ENCODE measurements at places on chromosomes 6 and 20.

DNA sequence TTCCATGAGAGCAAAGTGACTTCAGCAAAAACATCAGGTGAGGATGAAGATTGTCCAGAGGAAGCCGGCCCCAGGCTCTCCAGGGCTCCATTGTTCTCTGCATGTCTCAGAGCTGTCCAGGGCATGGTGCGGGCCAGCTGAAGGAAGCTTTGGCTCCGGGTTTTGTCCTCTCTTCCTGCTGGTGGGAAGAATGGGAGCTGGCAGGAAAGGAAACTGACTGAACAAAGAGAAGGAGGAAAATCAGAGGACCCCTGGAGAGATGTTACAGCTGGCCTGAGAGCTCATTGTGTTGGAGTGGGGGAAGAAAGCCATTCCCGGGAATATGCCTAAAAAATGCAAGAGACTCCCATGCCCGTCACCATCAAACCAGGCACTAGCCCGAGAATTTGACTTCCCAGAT, 27.1 kb downstream of the PRND start:
- DNase-seq = no peak

DNA sequence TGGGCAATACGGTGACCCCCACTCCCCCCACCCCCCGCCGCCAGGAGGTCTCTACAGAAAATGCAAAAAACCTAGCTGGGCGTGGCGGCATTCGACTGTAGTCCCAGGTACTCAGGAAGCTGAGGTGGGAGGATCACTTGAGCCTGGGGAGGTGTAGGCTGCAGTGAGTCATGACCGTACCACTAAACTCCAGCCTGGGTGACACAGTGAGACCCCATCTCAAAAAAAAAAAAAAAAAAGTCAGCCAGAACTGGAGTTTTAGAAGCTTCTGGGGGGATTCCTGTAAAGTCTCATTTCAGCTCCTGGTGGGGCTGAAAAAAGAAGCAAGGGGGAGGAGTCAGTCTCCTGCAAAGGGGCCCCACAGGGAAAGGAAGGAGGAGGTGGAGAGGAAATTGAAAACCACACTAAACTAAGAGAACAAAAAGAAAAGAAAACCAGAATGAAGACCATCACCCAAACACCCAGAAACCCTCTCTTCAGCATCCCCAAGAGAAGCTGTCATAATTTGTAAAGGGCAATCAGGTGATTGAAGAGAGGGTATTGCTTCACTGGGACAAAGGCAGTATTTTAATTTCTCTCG, 50.4 kb downstream of the NOL4L start:
- DNase-seq = no peak

GRCh38 chr6:13427316-13427715, 60.1 kb downstream of the GFOD1 start:
- DNase-seq = no peak

- no peak for DNase-seq
These were observed 47.3 kb upstream of the E2F3 start for GRCh38 chr6:20354366-20354765.

- DNase-seq = no peak
These were observed 17.1 kb downstream of the NPEPL1 start for GRCh38 chr20:58709703-58710039.

DNA sequence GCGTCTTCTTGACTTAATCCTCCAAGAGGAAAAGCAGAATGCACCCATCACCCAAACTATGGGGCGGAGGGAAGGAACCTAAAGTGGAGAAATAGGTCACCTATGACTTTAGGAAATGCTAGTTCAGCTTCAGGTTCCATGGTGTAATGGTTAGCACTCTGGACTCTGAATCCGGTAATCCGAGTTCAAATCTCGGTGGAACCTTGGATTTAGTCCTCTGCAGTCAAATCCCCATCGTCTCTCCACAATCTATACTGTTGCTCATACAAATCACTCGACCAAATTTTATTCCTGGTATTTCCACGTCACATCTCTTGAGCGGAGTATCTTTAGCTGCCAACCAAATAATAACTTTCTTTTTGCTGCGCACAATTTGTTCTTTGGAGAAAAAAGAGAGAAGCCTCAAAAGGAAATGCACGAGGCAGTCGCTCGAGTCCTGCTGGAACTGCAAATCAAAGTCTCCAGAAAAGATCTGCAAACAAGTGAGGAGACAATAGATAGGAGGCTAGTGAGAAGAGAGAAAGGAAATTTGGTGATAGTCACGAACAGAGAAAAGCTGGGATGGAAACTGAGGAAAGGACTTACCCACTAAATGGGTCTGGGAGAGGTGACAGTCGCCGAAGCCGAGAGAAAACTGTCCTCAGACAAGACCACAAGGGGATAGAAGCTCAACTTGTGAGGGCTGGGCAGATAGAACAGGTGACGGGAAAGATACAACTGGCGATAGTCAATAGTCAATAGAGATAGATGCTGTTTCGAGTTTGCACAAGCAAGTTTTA, 16.6 kb downstream of the POM121L2 start:
- no peak for DNase-seq

DNA sequence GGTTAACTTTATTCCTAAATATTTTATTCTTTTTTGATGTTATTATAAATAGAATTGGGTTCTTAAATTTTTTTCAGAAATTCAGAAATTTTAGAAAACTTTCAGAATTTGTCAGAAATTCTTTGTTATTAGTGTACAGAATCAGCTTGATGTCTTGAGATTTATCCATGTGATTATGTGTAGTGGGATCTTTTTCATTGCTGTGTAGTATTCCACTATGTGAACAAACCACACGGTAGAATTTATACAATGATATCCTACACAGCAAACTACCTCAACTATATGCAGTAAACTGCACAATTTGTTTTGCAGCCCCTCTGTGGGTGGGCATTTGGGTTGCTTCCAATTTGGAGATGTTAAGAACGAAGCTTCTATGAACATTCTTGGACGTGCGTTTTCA, 43.9 kb downstream of the PACSIN1 start:
- no peak for DNase-seq

GRCh38 chr6:42637681-42638080, 73.9 kb downstream of the UBR2 start:
- DNase-seq = no peak

GRCh38 chr20:13238001-13238653, 17.1 kb downstream of the ISM1 start:
- DNase-seq = no peak

GRCh38 chr6:37109714-37110499, 60.0 kb upstream of the PIM1 start:
- no peak for DNase-seq

DNA sequence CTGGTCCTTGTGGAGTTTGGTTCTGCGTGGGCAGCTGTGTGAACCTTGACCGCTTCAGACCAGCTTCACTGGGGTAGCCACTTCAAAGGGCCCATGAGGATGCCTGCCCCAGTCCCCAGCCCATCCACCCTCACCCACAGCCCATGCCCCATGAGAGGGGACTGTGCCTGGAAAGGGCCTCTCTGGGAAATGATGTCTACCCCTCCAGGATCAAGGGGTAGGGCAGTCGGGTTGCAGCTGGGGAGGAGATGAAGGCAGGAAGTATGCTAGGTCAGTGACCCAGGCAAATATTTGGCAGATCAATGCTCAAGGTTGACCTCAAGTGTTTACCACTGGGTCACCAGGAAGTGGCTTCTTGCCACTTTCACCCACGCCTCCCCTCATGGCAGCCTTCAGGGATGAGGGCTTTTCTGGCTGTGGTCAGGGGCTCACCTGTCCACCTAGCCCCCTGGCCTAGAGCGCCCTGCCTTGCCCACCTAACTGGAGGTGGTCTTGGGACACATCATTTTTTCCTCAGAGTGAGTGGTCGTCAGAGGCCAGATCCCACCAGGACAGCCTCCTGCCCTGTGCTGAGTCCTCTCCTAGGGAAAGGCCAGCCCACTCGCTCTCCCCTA, 109.5 kb downstream of the SNX5 start:
- no peak for DNase-seq

GRCh38 chr6:96913621-96914020, 10.9 kb upstream of the KLHL32 start:
- no peak for DNase-seq

- no peak for DNase-seq
These were observed 77.4 kb upstream of the HDDC2 start for GRCh38 chr6:125379174-125379573.

DNA sequence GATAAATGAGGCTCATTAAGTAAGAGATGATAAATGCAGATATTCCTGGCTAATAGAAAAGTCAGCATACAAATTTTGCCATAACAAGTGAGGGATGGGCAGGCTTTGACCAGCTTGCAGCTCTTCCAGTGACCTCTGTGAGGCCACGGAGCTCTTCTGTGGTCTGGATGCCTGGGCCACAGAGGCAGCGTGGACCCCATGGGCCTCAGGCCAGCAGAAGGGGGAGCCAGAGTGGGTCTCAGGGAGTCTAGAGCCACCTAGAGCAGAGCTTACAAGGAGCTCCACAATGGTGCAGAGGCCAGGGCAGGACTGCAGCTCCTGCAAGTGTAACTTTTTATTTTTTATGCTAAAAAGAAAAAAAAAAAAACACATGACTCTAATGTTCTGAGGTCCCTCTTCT, 165.1 kb downstream of the ARID1B start:
- DNase-seq = no peak

GRCh38 chr6:42279966-42280629, 62.4 kb upstream of the MRPS10 start:
- no peak for DNase-seq

All from inflammatory macrophage treated with lipopolysaccharide for 1 hour (primary cell).